ENCODE measurements at places on chromosomes 2 and 18. TPM values are rescaled to one million over a fixed set of nuclear protein-coding genes. Genes with fewer than 3 reads are reported as not detected.

SF3B6 gene
- 67.5 TPM for total RNA-seq

TRIB2 gene
- 10.1 TPM for total RNA-seq

MC5R gene
- total RNA-seq: 0.56 TPM

MEP1B gene
- 0.15 TPM for total RNA-seq

ALK gene
- total RNA-seq: 0.05 TPM

ATG4B gene
- total RNA-seq: 124 TPM

All from endothelial cell (in vitro differentiated cells).